ENCODE measurements at places on chromosomes 2 and 18.

GRCh38 chr2:32330136-32330535 lies 26.7 kb upstream of the BIRC6 start:
- no peak for DNase-seq

DNA sequence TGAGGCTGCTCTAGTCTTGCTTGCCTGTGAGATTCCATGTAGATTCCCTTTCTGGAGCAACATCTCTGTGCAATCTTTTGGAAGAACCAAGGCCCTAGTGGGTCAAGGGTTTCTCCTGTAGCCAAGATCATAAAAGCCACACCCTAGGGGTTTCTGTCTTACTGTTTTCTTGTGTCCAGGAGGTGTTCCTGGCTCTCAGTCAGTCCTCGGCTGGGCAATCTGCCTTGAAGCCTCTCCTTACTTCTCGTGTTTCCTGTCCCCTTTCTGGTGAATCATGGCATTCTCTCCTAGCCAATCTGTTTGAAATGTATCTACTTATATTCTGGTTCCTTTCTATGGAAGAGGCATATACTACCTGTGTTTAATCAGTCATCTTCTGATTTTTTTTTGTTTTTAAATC lies 484.8 kb upstream of the UBE2E3 start:
- DNase-seq = no peak

GRCh38 chr2:235325151-235325550 lies 168.7 kb upstream of the AGAP1 start:
- no peak for DNase-seq

- no peak for DNase-seq
These were observed at the start of gene L3MBTL4 for GRCh38 chr18:6414723-6415417. TSS of gene L3MBTL4 (minus strand) at chr18:6414911. CDS start at chr18:6311625, 103,286 bp downstream.

GRCh38 chr18:48326901-48327675 lies 82.1 kb downstream of the ZBTB7C start:
- DNase-seq = peak; percentile 36

GRCh38 chr2:5020116-5020875 lies 671.9 kb upstream of the SOX11 start:
- DNase-seq = no peak

GRCh38 chr2:160114020-160114419 lies 51.6 kb upstream of the PLA2R1 start:
- DNase-seq = no peak

DNA sequence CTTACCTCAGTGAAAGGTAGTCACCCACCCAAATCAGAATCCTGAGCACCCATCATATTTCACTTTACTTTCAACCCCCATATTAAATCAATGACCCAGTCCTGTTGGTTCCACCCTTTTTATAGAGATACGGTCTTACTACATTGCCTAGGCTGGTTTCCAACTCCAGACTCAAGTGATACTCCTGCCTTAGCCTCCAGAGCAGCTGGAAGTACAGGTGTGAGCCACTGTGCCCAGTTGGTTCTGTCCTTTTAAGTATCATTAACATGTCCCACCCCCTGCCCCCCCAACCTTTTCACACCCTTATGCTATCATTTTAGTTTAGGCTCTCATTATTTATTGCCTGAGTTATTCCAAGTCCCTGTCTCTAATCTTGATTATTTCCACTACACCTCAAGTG lies 28.7 kb downstream of the MSH6 start:
- no peak for DNase-seq

GRCh38 chr2:100071335-100072043 lies 70.9 kb downstream of the AFF3 start:
- no peak for DNase-seq

DNA sequence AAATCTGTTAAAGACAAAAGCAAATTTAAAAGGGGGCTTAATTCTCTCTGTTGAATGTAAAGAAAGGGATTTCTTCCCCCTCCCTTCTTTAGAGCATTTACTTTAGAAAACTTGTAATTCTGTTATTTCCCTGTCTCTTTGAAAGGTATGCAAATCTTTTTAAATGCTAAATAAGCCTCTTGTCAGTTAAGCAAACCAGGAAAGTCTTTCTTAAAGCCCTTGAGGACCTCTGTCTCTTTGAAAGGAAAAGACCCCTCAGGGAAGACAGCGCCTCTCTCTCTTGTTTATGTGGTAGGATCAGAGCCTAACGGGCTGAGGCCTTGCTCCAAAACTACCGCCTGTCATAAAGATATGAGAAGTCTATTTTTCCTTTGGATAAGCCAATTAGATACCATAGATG lies 139.9 kb upstream of the CDH7 start:
- DNase-seq = no peak

DNA sequence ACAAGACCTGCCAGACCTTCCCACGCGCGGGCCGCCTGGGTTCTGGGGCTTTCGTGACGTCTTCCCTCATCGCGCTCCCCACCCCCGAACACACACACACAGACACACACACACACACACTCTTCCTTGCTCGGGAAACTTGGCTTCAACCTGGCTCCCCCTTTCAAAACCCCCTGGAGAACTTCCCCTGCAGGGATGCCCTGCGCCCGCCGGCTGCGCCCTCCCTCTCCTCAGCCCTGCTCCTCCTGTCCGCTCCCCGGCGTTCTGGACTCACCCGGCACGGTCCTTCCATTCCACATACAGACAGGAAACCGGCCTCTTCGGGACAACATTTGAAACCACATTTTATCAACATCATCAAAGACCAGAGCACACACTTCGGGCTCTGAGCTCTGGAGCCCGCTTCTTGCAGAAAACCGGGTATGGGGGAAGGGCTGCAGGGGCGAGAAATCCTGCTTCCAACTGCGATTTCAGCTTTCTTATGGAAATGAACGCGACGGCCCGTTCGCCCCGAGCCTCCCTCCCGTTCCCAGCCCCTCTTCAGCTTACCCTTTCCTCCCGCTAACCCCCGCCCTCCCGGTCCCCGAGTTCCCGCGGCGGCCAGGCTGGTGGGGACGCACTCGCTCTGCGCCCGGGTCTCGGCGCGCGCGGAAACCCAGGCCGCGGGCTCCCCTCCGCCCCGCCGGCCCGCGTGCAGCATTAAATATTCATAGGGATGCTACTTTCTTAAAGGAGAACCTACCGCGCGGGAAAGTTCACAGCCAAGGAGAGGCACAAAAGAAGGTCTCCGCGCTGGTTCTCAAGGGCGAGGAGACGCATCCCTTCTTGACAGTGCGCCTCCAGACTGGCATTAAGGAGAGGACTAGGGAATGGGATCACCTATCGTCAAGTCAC lies 18.3 kb downstream of the POU3F3 start:
- no peak for DNase-seq

DNA sequence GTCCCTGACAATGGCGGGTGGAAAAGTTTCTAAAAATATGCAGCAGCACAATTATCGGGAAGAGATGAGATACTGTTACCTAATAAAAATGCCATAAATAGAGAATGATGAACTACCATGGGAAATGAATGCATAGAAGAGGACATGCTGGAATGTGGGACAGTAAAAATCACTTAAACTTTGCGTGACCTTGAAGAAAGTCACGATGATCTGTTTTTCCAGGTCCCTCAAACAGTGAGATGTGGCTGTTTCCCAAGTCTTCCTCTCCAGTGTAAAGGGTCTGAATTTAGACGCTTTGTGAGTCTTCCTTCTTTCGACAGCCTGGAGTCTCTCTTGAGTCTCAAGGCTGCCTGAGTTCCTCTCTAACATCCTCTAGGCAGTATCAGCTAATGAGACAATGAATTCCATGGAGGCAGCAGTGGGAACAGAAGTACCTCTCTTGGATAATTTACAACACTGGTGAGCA lies 1.4 kb downstream of the CLUL1 start:
- DNase-seq = no peak

DNA sequence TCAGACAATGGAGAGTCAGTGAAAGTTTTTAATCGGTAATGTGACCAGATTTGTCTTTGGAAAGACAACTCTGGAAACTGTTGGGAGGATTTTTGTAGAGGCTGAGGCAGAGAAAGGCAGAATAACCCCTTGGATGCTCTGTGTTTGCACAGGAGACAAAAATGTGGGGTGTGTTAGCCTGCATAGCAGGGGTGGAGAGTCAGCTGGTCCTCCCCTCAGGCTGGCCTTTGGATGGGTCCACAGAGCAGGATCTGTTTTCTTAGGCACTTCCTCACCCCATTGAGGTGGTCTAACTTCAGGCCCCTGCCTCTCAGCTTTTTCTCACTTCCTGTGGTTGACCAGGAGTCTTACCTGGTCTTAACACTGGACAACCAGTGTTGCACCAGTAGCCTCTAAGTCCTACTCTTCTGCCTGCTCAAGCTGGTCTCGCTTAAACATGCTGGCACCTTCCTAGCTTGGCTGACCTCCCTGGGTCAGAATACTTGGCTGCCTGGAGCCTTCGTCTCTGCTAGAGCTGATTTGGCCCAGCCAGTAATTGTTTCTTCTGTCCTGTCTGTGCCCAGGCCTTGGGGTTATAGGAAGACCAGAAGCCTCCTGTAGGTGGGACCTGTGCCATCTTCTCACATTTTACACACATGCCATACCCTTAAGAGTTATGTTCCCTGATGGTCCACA lies 259.8 kb upstream of the RASGRP3 start:
- DNase-seq = no peak

GRCh38 chr2:45040786-45041185 lies 31.5 kb upstream of the SIX2 start:
- DNase-seq = no peak

DNA sequence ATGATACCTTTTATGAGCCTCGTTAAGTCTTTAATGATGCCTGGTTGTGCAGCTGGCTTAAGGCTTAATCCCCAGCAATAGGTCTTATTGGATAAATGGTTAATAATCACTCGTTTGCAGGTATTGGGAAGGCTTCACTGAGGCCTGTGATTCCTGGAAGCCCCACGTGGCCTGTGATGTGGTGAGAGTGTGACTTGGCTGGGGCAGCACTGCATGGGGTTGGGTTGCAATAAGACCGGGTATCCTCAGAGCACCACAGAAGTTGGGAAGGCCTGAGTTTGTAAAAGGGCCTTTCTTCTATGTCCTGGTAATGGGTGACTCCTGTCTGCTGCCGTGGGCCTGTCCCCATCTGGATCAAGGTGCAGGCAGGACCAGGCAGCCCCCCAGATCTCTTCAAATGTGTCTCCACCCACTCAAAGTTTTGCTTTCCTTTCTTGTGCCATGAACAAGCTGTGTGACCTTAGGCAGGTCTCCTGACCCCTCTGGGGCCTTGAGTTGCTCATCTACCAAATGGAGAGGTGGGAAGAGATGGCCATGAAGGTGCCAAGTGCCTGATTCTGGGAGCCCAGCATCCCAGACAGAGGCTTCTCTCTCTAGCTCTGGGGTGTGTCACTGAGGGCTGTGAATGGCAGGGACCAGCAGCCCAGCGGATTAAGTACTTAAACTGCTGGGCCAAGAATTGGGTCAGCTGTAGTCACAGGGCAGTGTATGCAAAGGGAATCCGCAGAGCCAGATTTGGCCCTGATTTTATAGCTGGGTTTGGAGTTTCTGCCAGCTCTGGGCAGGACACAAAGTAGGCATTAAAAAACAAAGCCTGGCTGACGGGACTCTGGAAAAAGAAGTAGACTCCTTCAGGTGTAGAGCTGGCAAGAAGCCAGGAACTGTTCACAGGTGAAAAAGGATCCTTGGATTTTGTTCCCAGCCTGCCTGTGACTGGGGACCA lies 24.4 kb downstream of the LBH start:
- no peak for DNase-seq

GRCh38 chr2:108988076-108988795 lies 784 bp downstream of the EDAR start:
- DNase-seq = no peak

- DNase-seq = no peak
These were observed 36.9 kb downstream of the ACMSD start for GRCh38 chr2:134875309-134875708.

GRCh38 chr2:132824716-132825115 lies 154.7 kb upstream of the LYPD1 start:
- DNase-seq = no peak

- DNase-seq = no peak
These were observed 32.0 kb upstream of the PRLH start for GRCh38 chr2:237534380-237534779.

DNA sequence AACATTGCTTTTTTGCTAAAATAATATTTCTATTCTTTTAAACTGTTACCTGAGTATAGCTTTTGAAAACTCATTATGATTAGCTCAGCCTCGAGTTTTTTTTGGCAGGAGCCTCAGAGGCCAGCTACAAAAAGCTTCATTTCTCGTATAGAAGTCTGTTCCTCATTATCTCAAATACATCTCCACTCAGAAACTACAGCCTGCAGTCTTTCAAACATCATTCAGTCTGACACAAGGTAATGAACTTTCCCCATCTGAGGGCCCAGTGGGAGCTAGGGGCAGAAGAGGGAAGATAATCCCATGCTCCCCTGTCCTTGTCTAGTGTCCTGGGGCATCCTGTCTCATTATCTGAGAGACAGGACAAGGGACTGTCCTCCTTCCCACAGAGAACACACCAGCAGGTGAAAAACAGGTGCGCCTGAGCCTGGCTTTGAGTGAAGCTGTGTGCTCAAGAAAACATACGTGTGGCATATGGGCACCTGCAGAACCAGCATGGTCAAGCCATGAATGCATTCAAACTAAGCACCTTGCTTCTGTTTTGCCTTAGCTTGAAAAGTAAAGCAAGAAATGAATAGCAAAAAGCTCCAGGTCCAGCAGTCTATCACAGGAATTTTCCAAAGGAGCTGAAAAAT lies 247.5 kb downstream of the MREG start:
- no peak for DNase-seq

DNA sequence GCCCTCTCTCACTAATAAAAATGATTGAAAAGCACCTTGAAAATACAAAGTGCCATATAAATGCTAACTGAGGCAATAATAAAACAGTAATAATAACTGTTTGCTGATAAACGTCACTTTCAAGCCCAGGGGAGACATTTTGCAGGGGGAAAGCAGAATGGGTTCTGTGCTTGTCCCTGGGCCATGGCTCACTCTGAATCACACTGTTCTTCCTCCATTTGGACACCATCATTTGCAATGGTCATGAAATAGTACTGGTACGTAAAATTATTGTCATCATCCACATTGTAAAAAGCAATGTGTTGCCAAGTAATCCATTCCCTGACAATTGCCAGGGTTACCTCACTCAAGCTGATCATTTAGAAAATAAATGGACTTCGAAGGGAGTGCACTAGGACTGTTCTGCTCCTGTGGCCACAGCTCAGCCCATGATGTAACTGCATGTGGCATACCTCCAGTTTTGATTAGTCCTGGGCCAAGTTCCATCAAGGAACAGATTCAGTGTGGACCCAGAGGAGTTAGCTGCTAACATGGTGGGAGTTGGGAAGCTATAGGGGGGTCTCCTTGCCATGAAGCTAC lies 508.8 kb upstream of the CELF4 start:
- DNase-seq = no peak
